Activated effector memory CD4-positive, alpha-beta T cell treated with anti-CD3 and anti-CD28 coated beads, Interleukin-2, amount 50 U/mL, for 16 hours (primary cell): ENCODE measurements at places on chromosomes 12 and 14.

DNA sequence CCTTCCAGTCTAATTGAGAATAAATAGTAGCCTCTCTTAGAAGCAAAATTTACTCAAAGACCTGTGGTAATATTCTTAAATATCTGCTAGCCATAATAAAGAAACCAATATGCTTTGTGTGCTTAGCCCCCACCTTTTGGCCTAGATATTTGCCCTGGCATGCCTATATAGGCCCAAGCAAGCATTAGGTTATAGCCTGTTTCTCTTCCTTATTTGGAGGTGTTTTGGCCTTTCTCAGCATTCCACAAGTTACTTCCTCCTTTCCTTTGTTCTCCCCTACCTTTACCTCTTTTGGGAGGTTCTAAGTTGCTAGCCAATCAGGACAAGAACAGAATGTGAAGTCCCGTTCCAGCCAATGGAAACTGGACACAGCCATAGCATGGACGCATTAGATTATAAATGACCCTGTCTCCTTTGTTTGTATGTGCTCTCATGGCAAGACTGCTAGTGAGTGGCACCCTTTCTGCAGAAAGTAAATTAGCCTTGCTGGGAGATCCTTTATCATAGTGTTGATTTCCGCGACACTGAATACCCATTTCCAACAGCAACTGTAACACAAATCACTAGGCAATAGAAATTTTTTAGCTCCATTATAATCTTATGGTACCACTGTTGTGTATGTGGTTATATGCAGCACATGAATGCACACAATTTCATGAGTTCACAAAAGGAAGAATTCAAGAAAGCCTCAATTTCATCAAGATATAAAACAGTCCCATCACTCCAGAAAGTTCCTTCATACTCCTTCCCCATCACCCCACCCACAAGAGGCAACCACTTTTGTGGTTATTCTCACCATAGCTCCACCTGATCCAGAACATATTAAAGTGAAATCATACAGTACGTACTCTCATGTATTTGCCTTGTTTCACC, 37.6 kb downstream of the CEP83 start:
- no peak for DNase-seq

GRCh38 chr12:29043069-29043468, 106.0 kb upstream of the FAR2 start:
- DNase-seq = no peak

- no peak for DNase-seq
These were observed 31.9 kb downstream of the BMP4 start for GRCh38 chr14:53924753-53925152.

DNA sequence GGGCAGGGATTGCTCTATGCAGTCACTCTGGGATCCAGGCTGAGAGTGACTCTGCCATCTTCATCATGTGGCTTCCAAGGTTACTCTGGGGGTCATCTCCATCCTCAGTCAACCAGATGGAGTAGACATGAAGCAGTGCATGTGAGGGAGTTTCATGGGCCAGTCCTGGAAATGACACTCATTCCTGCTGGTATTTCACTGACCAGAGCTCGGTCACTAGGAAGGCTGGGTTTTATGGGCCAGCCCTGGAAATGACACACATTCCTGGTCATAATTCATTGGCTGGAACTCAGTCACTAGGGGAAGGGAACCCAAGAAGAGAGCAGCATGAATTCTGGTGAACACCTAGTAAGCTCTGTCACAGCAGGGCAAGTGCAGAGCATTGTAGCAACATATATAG, 144.7 kb downstream of the SMOC1 start:
- no peak for DNase-seq

DNA sequence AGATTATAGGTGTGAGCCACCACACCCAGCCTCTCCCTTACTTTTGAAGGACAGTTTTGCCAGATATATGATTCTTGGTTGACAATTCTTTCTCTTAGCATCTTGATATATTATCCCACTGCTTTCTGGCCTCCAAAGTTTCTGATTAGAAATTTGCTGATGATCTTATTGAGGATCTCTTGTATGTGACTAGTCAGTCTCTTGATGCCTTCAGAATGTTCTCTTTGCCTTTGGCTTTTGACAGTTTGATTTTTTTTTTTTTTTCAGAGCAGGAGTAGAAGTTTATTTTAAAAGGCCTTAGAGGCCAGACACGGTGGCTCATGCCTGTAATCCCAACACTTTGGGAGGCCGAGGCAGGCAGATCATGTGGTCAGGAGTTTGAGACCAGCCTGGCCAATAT, 32.6 kb downstream of the IFT81 start:
- DNase-seq = no peak

DNA sequence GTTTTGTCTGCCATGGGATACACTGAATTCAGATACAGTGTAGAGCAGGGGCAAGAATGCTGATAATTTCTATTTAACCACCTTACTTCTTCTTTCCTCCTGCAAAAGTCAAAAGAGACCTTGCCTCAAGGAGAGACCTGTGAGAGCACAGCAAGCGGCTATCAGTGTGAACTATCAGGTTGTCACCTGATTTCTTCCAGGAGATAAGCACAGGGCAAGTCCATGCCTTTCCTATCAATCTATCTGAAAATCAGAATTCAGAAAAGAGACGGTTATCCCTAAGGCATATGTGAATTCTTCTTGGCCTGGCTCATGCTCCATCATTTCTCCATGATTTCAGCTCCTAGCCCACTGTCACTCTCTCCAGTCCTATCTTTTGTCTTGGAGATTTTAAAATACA, 128.9 kb upstream of the CCND2 start:
- no peak for DNase-seq

DNA sequence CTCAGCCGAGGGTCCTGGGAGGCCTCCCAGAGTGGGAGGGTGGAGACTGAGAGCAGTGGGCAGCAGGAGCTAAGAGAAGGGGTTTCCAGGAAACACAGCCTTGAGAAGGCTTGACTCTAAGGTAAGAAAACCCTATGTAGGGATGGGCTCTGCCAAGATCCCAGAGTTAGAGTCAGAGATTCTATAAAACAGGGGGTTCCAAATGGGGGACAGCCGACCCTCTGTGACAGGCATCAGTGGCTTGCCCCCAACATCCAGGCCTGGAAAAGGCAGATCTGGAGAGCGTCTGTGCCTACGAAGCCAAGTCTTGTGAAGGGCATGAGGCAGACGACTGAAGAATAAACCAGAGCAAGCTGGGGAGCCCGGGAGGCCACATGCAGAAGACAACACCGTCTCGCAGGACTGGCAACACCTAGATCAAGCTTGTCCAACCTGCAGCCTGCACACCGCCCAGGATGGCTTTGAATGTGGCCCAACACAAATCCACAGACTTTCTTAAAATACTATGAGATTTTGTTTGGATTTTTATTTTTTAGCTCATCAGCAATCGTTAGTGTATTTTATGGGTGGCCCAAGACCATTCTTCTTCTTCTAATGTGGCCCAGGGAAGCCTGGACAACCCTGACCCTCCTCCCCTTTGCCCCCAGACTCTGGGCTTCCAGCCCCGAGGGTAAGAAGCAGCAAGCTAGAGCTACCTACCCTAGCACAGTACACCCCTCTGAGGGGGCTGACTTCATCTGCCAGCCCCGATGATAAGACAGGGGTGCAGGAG, 42.1 kb downstream of the PRMT8 start:
- no peak for DNase-seq

- no peak for DNase-seq
These were observed 56.2 kb upstream of the NTF3 start for GRCh38 chr12:5375547-5376295.

DNA sequence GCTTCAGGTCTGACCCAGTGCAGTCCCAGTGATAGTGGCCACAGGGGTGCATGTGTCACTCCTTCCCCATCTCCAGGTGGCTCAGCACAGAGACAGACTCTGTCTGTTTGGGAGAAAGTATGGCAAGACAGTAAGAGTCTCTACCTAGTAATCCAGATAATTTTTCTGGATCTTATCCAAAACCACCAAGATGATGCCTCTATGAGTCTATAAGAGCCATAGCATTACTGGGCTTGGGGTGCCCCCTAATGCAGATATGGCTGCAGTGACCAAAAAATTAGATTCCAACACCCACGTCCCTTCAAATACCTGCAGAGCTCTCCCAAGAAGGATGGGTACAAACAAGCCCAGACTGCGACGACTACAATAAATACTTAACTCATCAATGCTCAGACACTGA, 123.8 kb downstream of the GRIP1 start:
- no peak for DNase-seq

GRCh38 chr14:40197344-40197743, 765.1 kb upstream of the FBXO33 start:
- DNase-seq = no peak

- no peak for DNase-seq
These were observed 415.4 kb downstream of the RAD51B start for GRCh38 chr14:68235011-68235410.

GRCh38 chr14:92552066-92552465, 38.5 kb downstream of the RIN3 start:
- DNase-seq = no peak

DNA sequence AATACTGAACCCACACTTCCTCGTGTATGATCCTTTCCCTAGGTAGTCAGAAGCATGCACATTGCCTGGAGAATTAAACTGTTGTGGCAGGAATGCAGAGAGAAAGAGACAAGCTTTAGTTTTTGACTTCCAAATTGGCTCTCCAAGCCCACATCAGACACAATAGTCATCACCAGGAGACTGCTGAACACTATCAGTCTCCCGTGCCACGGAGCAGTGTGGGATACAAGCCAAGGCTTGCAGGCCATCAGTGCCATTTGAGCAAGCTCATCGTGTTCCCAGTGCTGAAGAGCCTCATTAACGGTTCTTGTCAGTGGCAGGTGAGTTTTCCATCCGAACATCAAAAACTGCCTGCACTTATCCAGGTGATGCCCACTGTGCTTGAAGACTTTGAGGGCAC, 410.8 kb downstream of the NAV3 start:
- no peak for DNase-seq
